Activated CD8-positive, alpha-beta memory T cell treated with anti-CD3 and anti-CD28 coated beads for 4 hours (primary cell): ENCODE measurements at places on chromosomes 11 and 22.

DNA sequence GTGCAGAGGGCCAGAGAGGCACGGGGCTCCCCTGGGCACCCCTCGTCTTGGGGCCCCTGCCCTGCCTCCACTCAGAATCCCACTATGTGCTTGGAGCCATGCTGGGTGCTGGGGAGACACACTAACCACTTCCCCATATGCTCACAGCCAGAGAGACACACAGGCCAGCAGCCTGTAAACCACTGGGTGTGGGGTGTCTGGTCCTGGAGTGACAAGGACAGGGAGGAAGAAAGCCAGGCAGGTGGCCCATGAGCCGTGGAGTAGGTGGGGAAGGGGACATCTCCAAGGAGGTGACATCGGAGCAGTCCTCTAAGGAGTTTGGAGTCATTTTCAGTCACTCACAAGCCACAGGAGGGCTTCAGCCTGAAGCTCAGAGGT lies 58.9 kb downstream of the CDKN1C start:
- DNase-seq: no peak

DNA sequence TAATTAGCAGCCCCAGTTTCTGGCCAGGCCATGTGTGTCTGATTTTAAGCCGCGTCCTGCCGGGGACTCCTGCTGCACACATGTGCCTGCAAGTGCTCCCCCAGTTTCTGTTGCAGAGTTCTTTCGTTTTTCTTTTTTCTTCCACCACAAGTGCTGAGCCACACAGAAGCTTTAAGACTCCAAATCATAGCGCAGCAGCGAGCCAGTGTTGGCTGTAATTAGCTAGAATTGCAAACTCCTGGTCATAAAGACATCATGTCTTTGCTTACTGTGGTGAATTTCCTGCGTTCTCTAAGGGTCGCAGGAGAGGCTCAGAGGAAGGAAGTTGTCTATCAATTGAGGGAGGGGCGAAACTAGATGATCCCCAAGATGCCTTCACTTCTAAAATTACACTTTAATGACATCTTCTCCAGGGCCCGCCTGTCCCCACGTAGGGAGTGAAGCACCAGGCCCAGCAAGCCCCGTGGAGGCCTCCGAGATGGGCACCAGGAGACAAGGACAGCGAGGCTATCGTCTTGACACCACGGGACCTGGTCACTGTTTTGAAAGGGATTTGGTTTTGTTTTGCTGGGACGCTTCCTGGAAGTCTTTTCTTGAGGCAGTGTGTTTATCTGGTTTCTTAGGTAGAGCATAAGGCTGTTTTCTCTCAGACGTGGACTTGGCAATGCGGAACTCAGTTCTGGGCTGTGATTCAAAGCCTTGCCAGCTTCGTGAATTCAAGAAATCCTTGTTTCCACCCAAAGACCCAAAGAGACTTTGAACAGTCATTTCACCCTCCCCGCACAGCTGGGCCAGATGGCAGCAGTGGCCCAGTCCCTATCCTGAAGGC lies 71.8 kb downstream of the UBASH3B start:
- DNase-seq: no peak

- DNase-seq: no peak
Observed at GRCh38 chr11:3877364-3878257, 22.1 kb downstream of the STIM1 start.

GRCh38 chr11:120785576-120785975 lies 238.3 kb upstream of the TBCEL start:
- DNase-seq: no peak

DNA sequence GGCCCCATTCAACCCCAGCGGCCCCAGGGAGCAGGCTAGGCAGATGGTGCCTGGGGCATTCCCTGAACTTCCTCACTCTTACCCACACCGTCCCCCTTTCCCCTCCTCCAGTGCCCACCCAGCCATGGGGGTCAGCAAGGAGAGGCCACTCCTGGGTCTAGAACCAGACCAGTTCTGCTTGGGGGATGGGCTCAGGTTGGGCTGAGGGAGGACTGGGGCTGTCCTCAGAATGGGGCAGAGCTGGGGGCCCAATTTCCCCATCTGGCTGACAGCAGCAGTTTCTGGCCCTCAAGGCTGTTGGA lies 12.4 kb downstream of the SCYL1 start:
- no peak for DNase-seq

GRCh38 chr11:82975882-82976281 lies 74.3 kb downstream of the DDIAS start:
- DNase-seq: no peak

DNA sequence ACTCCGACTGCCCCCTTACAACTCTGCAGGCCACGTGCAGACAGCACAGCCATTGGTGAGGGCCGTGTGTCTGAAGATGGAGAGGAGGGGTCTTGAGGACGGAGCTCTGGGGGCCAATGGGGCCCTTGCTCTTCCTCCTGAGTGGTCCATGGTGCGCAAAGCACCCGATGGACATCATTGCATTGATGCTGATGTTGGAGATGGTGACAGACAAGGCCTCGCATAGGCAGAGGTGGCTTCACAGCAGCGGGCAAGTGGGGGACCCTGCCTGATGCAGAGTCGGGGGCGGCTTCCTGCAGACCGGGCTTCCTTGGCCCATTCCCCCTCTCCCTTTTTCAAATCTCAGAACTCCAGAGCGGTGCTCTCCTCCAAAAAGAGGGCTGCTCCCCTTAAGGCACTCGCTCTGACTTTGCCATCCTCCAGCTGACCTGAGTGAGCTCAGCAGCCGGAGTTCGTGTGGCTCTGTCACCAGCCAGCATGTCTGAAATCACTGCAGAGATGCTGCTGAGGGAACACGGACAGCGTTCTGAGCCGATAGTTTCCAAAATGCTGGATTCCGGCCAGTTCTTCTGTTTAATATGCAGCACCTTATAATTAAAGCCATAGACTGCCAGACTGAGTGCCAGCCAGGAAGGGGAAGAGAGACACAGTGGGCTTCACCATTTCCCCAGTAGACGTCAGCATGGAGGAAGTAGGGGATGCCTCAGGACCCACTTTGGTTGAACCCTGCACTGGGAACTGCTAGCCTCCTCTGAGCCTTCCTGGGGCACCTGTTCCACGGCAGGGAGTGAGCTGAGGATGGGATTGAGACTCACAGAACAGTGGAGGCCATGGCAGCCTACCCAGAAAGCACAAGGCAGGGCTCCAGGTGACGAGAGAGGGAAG lies 278.2 kb downstream of the BRD1 start:
- DNase-seq: no peak
